ENCODE measurements at places on chromosomes 12 and 14.

DNA sequence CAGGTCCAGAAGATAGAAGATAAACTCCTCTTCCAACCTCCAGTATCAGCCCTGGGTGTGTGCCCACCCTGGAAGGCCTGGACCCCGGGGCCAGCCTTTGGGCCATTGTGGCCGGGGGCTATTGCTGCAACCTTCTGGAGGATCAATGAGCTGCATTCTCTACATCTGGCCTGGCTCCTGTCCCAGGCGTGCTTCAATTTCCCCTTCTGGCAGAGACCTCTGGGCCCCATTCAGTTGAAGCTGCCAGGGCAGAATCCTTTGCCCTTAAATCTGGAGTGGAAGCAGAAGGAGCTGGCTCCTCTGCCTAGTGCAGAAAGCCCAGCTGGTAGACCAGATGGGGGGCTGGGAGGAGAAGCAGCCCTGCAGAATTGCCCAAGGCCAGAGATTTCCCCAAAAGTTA lies 10.0 kb downstream of the NYNRIN start:
- DNase-seq: no peak

DNA sequence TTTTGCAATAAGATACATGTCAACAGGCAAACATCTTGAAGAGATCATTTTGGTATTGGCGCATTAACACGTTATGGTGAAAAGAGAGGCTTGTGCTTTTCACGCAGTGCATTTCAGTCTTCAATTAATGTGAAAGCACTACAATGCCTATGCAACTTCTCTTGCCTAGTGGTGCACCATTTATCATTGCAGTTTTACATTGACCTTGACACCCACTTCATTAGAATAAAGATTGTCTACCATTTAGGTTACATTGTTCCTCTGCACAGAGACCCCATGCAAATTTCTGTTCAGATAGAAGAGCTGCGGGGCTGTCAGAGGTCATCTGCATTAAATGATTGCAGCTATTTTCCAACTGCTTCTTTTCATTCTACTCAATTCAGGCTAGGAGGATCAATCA lies 212.2 kb upstream of the NPAS3 start:
- no peak for DNase-seq

GRCh38 chr14:90489916-90490719 lies 93.3 kb downstream of the CALM1 start:
- DNase-seq: no peak

- DNase-seq: no peak
Measured at GRCh38 chr14:71354801-71355200, 447.5 kb downstream of the PCNX1 start.

GRCh38 chr12:32331133-32331532 lies 68.2 kb upstream of the FGD4 start:
- DNase-seq: no peak

DNA sequence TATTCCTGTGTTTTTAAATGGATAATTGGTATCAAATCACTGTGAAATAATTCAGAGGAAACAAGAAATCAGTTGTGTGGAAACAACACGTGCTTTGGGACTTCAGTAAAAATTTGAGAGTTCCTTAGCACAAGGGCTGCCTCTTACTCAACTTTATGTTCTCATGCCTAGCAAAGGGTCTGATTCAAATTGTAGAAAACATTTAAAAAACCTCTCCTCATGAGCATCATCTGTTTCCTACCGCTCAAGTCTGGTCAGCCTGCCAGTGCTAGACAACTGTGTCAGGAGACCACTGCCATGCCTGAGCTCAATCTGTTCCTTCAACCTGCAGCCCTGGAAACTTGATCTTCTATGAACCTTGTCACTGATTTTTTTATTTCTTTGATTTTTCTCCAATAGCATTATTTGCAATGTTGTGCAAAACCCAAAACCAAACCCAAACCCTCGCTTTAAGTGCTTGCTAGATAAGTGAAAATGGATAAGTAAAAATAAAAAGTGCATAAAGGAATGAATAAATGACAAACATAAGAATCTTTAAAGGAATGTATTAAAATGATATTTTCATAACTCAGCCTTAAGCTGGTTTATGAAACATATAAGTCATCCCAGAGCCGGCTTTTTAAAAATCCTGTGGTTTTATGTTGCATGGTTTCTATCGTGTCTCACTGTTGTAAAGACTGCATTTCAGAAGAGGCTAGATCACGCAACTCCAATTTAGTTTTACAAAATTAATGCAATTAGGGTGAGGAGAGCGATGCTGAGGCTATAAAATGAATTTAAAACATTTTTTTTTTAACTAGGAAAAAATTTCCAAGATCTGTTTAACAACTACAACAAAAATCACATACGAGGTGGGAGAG lies 361.2 kb upstream of the PDE3A start:
- DNase-seq: no peak

DNA sequence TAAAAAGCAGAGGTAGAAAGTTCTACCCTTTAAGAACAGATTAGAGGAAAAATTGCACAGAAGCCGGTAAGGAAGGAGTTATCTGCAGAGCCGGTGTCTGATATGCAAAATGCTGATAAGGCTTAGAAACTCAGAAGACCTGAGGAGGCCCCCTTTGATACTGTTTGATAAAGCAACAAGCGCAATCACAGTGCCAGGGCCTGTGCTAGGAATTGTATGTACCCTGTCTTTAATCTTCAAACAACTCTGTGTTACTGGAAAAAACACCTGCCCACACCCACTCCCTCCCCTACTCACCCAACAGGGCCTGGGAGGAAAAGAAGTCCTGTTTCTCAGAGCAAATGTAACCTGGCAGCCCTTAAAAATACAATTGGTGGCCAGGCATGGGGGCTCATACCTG lies 112.7 kb upstream of the FUT8 start:
- DNase-seq: no peak

DNA sequence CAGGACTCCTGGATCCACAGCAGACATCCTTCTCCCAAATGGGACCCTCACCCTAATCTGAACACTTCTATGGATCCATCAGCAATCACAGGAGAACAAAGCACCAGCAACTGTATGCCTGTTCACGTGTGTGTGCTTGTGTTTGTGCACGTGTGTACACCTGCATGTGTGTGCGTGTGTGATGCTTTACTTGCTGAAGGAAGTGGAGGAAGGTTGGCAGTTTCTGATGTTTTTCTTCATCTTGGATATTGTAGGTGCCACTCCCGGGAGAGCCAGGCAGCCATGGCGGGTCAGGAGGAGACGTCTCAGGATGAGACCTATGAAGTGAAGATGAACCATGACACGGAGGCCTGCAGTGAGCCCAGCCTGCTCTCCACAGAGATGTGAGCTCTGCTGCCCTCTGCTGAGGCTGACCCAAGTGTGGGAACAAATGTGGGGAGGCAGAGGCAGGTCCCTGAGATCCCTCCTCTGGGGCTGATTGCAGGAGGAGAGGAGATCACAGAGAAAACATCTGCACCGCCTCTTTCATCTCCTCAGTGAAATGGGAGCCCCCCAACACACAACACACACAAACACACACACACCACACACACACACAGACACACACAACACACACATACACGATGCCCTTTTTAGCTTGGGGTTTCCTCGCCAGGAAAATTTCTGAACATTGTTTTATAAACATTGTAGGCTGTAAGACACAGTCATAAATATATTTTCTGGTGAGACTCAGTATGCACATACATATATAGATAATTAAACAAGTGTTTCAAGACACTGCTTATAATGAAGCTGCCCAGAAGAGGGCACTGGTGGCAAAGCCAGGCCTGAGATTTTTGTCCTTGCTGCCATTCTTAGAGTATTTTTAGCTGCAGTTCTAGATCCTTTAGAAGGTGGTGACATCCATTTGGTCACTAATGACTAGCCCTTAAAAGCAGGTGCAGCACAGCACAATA lies 112.2 kb upstream of the FKBP4 start:
- DNase-seq: peak; percentile 42

DNA sequence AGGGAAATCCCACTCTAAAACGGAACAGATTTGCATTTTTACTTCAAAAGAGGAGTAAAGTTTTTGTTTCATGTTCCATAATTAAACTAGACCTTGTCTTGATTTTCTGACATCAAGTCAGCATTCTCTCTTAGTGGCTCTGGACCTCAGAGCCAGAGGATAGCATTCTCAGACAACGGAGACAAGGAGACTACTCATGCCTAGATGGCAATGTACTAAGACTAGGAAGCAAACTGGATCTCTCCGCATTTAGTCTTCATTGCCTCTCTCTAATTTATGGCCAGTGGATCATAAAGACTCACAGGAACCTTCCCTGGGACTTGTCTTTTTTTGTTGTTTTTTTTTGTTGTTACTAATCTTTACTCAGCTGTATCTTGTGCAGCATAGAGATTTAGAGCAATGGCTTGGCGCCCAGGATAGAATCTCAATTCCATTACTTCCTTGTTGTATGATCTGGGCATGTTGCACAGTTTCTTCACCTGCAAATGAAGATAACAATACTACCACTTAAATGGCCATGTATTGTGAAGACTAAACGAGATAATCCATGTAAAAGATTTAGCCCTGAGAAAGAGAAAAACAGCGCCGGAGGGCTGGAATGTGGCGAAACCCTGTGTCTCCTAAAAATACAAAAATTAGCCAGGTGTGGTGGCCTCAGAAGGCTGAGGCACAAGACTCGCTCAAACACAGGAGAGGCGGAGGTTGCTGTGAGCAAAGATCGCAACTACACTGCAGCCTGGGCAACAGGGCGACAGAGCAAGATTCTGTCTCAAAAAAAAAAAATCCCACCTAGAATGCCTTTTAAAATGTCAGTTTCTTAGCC lies 4.0 kb upstream of the GEMIN2 start:
- DNase-seq: no peak

DNA sequence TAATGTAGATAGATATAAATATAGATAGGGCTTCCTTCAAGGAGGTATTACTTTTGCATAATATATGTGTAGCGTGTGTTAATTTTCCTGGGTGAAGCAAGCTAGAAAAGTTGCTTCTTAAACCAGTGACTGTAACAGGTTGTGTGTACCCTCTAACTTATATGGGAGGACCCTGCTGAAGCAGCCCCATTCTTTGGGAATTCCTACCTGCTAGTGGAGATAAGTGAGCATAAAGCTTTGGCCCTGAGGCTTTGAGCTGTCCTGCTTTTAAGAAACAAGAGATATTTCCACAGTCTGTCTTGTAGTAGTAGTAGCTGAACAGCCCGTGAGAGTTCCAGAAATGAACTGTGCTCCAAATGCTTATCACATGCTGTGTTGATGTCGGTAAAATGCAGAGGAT lies 8.6 kb downstream of the RMST start:
- DNase-seq: no peak

GRCh38 chr14:93859957-93860356 lies 67.2 kb upstream of the FAM181A start:
- DNase-seq: no peak

DNA sequence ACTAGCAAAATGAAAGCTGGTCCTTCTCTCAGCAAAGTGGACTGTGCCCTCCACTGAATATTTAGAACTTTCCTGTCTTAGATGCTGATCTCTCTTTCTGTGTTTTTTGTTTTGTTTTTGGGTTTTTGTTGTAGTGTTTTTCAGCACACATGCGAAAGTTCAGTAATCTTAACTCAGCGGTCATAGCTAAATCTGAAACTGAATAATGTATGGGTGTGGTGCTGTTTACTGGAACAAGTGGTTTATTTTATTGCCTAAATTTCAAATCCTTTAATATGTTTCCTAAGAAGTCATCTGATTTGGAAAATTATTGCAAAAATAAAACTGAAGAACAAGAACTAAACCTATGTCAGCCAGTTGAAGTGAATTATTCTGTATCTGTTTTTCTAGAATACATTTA lies 116.0 kb upstream of the LRIG3 start:
- DNase-seq: no peak

- no peak for DNase-seq
Measured at GRCh38 chr14:28952666-28953065, 186.1 kb downstream of the FOXG1 start.

- DNase-seq: no peak
Measured at GRCh38 chr12:81176796-81177195, 98.9 kb downstream of the ACSS3 start.

DNA sequence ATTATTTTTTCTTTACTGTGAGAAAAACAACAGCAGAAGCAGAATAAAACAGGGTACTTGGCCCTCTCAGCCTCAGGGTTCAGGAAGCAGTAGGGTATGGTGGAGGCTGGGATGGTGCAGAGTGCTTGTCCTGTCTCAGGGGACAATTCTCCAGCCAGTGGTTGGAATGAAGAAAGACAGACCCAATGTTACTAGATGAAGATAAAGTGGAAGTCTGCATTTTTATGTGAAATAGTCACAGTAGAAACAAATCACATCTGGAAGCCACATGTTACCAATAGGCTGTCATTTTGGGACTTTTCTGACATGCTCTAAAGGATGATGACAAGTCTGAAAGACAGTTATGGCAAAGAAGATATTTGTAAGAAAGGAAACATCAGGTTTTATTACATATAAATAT lies 32.3 kb downstream of the PROX2 start:
- no peak for DNase-seq

DNA sequence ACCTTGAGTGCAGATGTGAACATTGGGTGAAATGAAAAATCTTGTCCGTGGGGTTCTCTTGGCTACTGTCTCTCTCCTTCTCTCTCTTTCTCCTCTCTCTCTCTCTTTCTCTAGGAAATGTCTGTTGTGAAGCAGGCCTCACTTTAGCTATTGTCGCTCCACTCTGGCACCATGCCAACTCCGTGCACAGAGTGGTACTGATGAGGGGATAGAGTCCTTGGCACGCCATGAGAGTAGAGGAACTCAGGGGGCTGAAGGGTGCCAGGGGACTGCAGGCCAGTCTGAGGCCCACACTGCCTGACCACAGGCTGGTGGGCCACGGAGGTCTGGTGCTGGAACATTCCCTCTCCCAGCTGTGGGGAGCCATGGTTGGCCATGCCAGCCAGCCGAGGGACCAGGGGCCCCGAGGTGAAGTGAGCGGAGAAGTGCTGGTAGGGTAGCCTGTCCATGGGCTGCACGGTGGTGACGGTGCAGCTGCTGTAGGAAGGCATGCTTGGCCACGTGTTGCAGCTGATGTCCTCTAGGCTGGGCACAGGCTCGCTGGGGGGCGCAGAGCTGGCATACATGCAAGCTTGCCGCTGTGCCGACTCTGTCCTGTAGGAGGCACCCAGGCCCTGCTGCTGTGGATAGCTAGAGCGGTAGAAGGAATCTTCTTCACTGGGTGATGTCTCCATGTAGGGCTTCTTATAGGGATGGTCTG lies 50.4 kb downstream of the TBX5 start:
- DNase-seq: no peak

GRCh38 chr14:103308717-103309616 lies 25.1 kb upstream of the EIF5 start:
- no peak for DNase-seq

GRCh38 chr12:51721282-51721940 lies 127.1 kb downstream of the FIGNL2 start:
- DNase-seq: peak; percentile 25

GRCh38 chr14:31283578-31284252 lies 76.1 kb upstream of the HECTD1 start:
- no peak for DNase-seq

- DNase-seq: no peak
Measured at GRCh38 chr14:55249423-55249822, 21.8 kb upstream of the FBXO34 start.
